ENCODE measurements at places on chromosomes 11 and 22.

DNA sequence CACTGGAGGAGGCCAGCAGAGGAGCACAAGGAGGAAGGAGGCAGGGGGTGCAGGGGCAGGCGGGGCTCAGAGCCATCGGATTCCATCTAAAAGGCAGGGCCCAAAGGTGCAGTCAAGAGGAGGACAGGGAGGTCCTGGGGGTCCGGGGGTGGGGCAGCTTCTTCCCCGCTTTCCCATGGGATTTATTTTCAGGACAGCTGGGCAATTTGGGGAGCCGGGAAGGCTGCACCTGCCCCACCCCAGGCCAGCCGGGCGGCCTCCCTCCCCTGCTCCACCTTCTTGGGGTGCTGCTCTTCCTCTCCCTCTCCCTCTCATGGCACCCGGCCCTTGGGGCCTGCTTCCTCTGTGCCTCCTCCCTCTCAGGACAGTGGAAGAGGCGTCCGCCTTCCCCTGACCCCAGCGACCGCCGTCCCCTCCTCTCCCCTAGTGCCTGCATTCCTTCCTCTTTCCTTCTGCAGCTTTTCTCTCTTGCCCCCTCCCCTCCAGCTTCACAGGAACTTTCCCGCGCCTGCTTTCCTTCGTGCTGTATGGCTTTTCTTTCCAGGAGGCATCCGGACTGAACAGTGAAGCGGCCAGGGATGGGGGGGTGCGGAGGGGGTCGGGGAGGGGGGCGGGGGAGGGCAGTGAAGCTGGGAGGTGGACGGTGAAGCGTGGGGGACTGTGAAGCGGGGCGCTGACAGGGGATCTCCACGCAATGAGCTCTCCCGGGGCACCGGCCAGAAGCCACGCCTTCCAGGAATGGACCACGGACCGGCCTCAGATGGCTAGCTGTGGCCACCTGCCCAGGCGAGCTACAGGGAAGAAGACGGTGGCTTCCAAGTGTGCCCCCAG, 26.9 kb downstream of the APOBEC3H start:
- DNase-seq, result no peak

DNA sequence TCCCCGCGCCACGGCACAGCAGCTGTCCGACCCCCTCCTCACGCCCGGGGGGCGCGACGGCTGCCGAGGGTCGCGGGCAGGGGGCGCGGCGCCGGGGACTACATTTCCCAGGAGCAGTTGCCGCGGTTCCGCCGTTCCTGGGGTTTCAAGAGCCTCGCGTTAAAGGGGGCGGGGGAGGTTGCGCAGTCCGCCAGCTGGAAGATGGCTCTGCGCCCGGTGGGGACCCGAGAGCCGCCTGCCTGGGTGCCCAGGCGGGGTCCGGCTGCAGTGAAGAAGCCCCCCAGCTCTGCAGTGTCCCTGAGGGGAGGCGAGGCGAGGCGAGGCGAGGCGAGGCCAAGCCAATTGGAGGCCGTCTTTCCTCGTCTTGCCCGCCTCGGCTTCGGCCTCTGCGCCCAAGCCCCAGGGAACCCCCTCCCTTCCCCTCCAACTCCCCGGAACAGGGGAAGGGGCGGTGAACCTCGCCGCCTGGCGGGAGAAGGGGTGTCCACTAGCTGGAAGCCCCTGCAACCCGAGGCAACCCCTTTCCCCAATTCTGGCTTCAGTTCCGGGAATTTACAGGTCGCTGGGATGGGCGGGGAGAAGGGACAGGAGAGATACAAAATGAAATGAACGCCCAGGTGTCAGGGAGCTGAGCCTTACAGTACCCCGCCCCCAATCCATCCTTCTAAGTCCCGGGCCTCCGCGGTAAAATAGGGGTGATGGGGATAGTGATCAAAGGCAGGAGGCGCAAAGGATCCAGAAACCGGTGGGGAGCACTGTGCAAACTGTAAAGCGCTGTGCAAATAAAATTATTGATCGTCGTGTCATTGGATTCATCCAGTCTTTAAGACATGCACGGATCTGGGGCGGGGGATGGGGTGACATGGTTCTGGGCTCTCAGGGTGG, 5.2 kb upstream of the GCAT start:
- peak; percentile 57 for DNase-seq

DNA sequence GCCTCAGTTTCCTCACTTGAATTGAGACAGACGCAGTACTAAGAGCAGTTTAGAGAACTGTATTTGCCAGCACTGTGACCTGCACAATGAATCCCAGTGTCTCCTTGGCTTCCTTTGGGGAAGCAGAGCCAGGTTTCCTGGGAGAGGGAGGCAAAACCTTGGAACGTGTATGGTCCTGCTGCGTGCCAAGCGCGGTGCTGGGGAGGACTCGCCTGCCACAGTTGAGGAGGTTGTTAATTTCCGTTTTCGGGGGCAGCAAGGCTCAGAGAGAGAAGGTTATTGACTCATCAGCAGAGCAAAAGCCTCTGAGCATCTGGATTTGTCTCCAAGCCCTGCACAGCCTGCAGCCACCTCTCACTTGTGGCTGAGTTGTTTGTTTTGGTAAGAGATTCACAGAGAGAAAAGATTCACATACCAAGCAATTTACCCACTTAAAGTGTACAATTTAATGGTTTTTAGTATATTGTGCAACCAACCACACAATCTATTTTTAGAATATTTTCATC, 10.8 kb downstream of the SYT12 start:
- DNase-seq, result peak; percentile 57

- DNase-seq, result no peak
Observed at GRCh38 chr11:14584595-14584994, 59.0 kb upstream of the PDE3B start.

DNA sequence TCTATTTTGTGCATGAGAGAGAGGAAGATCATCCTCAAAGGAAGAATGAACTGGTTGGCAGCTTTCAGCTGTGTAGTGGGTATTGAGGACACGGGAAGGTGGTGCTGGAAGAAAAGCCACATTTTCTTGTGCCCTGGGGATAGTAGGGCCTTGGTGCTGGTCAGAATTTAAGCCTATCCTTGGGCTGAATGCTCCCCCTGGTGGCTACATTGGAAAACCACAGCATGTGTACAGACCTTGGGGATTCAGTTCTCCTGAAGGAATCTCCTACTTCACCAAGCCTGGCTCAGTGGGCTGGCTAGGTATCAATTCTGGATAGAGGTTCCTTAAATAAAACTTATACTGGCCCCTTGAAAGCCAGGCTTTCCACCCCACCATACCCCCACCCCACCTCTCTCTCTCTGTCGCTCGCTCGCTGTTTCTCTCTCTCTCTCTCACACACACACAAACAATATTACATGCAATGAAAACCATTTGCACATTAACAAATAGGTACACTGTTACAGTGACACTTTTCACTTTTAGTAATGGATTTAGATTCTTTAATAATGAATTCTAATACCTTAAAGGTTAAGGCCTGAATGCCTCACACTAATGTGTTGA, 2.8 kb upstream of the OR51M1 start:
- DNase-seq, result peak; percentile 47

DNA sequence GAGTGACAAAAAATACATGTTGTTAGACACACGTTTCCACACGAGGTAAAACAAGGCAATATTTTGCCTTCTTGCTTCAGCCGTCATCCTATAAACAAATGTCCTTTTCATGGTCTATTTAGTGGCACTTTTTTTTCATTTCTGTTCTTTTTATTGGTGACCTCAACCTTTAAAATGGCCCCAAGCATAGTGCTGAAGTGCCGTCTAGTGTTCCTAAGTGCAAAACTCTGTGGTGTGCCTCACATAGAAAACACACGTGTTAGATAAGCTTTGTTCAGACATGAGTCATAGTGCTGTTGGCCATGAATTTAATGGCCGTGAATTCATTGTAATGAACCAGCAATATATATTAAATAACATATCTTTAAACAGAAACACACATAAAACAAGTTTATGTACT, 15.6 kb downstream of the OVCH2 start:
- DNase-seq, result no peak

GRCh38 chr22:43988960-43989359, 33.7 kb downstream of the SAMM50 start:
- no peak for DNase-seq

DNA sequence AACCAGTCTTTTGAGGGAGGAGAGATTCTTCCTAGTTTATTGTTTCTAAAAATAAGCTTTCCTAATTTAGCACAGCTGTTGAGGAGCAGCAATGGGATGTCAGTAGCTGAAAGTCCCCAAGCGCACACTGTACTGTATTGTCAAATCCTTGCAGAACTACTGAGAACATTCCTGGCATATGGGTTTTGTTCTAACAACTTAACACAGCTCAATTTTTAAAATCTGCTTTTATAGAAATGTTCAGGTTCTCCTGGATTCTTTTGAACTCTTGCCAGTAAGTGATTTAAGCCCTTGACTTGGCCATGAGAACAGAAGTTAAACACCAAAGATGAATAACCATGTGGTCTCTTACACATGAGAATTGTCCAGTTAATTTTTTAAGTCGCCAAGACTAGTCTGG, 218.6 kb downstream of the FAT3 start:
- DNase-seq, result no peak

GRCh38 chr22:30187529-30188407, 58.8 kb downstream of the LIF start:
- DNase-seq, result no peak

DNA sequence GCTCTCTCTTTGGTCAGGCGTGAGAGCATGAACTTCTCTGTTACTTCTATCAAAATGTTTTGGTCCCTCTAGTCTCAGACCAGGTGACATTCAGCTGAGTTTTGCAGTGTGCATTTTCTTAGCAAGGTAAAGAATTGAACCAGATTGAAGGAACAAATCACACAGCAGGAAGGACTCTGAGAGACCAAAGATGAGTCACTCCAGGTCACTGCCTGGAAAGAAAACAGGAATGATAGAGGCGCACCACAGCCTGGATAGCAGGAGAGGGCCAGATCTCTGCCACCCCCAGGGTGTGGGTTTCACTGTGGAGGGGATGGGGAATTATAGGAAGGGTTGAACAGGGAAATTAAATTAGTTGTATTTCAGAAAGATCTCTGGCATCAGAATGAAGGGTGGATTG, 788.3 kb downstream of the NTM start:
- no peak for DNase-seq

GRCh38 chr22:24310969-24311368, 40.3 kb downstream of the SPECC1L start:
- no peak for DNase-seq

GRCh38 chr11:11588891-11589290, 32.9 kb downstream of the GALNT18 start:
- DNase-seq, result no peak

- no peak for DNase-seq
Observed at GRCh38 chr11:67253872-67254624, 12.2 kb upstream of the GRK2 start.

GRCh38 chr11:3228445-3228829, 3.8 kb downstream of the MRGPRE start:
- no peak for DNase-seq

DNA sequence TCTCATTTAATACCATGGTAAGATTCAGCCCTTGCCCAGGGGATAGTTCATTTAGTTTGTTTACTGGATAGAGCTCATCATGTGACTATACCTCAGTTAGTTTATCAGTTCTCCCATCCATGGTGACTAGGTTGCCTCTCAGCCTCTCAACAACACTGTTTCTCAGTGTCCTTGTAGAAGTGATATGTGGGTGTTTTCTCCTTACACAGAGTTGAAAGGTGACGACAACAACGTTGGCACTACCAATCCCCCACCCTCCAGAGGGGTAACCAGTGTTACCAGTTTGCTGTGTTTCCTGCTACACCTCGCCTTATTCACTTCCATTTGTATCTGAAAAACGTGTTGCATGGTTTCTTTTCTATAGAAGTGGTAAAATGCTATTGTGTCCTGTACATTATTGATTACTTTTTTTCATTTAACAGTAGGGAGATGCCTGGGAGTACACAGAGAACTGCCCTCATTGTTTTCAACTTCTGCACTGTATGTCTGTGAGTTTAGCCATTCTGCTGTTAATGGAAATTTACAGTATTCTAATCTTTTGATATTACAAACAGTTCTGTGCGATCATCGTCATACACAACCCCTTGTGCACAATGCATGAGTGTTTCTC, 11.6 kb downstream of the NEAT1 start:
- no peak for DNase-seq

GRCh38 chr11:29448246-29448877, 568.5 kb downstream of the KCNA4 start:
- DNase-seq, result no peak

GRCh38 chr22:27251563-27251962, 550.0 kb downstream of the MN1 start:
- DNase-seq, result no peak

- no peak for DNase-seq
Observed at GRCh38 chr11:104120493-104121137, 43.3 kb downstream of the PDGFD start.

GRCh38 chr22:45638197-45638596, 33.4 kb upstream of the ATXN10 start:
- DNase-seq, result no peak

DNA sequence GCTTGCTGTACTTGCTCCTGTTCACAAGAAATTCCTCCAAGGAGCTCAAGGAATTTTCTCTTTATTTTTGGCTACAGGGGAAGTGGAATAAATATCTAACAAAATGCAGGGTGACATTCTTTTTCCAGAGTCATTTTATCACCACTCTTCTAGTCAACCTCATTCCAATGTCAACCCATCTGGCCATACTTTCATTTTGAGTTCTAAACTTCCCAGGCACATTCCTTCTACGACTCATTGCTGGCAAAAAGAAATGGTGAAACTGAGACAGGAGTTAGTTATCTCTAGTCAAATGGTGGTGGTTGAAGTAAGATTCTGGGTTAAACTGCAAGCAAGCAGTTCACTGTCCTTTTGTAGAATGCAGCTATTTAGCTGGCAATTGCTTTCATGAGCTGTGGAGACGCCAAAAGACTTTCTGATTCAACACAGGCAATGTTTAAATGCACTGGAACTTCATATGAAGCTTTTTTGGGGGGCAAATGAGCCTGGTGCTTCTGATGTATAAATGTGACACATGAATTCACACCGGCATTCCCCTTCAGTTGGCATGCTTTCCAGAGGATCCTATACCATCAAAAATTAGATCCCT, 304.6 kb downstream of the CADM1 start:
- DNase-seq, result no peak

- no peak for DNase-seq
Observed at GRCh38 chr22:27115816-27116256, 458.4 kb downstream of the MIAT start.

GRCh38 chr11:126140926-126141280, 70.5 kb downstream of the RPUSD4 start:
- DNase-seq, result no peak

DNA sequence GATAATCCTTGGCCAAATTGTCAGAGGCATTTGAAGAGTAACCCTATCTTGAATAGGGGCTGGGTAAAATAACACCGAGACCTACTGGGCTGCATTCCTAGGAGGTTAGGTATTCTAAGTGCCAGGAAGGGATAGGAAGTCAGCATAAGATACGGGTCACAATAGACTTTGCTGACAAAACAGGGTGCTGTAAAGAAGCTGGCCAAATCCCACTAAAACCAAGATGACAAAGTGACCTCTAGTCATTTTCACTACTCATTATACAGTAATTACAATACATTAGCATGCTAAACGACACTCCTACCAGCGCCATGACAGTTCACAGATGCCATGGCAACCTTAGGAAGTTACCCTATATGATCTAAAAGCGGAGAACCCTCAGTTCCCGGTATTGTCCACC, 964 bp upstream of the REXO2 start:
- no peak for DNase-seq

- no peak for DNase-seq
Observed at GRCh38 chr11:47620836-47621378, 21.5 kb downstream of the MTCH2 start.

GRCh38 chr22:40676644-40677043, 2.6 kb upstream of the MCHR1 start:
- DNase-seq, result no peak

Measured in dorsolateral prefrontal cortex (tissue), 122 donors.